AG09319 (cell line): ENCODE measurements at places on chromosomes 16 and 17.

DNA sequence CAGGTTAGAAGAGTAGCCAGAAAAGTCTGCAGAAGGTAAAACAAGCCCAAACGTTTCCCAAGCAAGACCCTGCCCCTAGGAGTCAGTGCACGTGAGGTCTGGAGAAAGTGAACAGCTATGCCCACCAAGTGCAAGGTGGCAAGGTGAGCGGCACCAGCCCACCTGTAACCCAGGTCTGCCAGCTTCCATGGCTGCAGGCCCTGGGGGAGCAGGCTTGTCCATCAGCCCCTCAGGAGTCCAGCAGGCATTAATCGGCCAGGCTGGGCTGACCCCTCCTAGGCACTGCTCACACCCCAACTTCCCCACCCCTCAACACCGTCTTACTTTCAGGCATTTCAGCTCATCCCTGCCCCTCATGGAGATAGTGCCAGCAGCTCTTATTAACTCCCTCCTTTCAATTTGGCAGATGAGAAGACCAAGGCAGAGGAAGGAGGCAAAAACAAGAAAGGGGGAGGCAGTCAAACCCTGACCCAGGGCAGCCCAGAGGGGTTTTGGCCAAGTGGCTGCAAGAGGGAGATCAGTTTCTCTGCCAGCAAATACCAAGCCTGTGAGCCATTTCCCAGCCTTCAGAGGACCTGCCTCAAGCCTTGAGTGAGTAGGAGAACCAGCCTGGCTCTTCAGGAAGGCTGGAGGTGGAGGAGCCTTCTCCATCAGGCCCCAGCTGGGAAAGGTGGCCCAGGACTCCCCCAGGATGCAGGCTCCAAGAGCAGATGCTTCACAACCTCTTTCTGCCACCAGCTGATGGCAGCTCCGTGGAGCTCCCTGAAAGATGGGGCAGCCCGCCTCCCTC, 14.7 kb downstream of the BEAN1 start:
- DNase-seq: no peak

- no peak for DNase-seq
These were observed 43.5 kb downstream of the MAP1LC3B start for GRCh38 chr16:87435372-87436224.

- no peak for DNase-seq
These were observed at the start of gene VASN for GRCh38 chr16:4371357-4372000. VASN (plus strand) TSS chr16:4371848; CDS start chr16:4380878, 9,030 bp downstream.

- DNase-seq: no peak
These were observed 60.7 kb upstream of the ADCY9 start for GRCh38 chr16:4176906-4177417.

GRCh38 chr17:9183306-9183705, 162.0 kb downstream of the NTN1 start:
- DNase-seq: no peak

DNA sequence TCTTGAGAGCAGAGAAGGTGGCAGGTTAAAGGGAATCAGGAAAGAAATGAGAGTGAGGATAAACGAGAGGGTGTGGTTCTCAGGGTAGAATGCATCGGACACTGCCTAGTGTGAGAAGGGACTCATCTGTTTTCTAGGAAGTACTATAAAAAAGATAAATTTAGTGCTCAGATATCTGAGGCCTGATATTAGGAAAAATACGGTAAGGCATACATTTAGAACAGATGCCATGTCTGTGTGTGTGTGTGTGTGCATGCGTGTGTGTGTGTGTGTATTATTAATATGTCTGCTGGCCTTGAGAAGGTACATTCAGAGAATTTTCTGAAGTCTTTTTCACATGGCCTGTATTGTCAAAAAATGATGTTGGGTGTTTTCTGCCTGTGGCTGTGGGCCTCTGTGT, 414.8 kb downstream of the MAF start:
- no peak for DNase-seq

DNA sequence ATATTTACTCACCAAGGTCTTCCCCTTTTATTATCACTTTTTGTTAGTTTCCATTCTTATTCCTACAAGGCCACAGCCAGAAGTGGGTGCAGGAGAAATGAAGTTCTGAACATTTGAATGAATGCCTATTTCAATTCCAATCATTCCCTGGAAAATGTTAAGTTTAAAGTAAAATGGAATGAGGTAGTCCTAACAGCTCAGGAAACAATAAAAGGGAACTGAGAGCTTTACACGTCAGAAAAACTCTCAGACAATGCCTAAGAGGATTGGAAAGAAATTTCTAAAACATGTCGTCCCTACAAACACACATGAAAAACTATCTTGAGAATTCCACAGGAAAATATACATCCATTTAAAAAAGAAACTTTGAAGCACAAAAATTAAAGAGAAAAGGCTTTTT, 238.8 kb downstream of the STX8 start:
- no peak for DNase-seq

GRCh38 chr16:54957403-54958166, 26.9 kb downstream of the IRX5 start:
- no peak for DNase-seq

GRCh38 chr16:23339787-23340186, 37.7 kb downstream of the SCNN1B start:
- no peak for DNase-seq

GRCh38 chr17:17702449-17703139, 21.3 kb downstream of the RAI1 start:
- no peak for DNase-seq

GRCh38 chr17:60170835-60171752, 21.3 kb downstream of the CA4 start:
- no peak for DNase-seq

DNA sequence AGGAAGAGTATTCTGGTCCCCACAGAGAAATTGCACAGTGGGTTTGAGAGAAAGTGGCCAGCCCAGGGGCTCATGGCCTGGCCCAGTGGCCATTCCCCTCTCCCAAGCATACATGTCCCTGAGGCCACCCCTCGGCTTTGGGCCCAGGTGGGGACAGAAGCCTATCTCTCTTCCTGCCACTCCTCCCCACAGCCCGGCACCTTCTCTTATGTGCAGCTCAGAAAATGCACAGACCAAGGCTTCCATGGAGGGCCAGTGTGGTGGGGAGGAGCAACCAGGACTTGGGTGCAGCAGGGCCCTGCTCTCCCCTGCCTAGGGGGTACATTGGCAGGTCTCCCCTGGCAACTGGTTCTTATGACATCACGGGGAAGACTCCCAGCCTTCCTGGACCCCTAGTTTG, at the start of gene C16orf90:
Gene C16orf90 (minus strand): TSS at position 314 of the 400 bp plus-strand sequence. CDS start 68 bp downstream, at position 246.
- no peak for DNase-seq

GRCh38 chr16:64096689-64097088, 1025.2 kb downstream of the CDH11 start:
- no peak for DNase-seq

- DNase-seq: no peak
These were observed 55.4 kb downstream of the SOCS1 start for GRCh38 chr16:11200592-11200991.

DNA sequence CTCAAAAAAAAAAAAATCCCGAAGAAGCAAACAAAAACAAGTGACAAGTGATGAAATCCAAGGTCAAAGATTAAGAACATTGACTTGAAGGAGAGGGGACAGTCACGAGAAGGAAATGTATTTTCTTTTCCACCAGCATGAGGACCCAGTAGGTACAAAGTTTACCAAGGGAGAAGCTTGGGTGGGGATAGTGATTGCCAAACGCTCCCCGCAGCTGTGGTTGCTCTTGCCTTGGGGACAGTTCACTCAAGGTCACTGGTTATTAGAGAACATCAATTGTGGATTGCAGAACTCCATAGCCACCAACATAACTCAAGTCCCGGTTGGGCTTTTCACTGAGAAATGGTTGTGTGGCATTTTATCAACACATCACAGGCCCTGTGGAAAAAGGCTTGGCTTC, 27.0 kb downstream of the RSL1D1 start:
- no peak for DNase-seq

GRCh38 chr17:45143767-45144198, 4.5 kb upstream of the HEXIM1 start:
- no peak for DNase-seq

- no peak for DNase-seq
These were observed 1.2 kb upstream of the AMFR start for GRCh38 chr16:56426585-56426984.
